ENCODE measurements at places on chromosomes 12 and 14.

DNA sequence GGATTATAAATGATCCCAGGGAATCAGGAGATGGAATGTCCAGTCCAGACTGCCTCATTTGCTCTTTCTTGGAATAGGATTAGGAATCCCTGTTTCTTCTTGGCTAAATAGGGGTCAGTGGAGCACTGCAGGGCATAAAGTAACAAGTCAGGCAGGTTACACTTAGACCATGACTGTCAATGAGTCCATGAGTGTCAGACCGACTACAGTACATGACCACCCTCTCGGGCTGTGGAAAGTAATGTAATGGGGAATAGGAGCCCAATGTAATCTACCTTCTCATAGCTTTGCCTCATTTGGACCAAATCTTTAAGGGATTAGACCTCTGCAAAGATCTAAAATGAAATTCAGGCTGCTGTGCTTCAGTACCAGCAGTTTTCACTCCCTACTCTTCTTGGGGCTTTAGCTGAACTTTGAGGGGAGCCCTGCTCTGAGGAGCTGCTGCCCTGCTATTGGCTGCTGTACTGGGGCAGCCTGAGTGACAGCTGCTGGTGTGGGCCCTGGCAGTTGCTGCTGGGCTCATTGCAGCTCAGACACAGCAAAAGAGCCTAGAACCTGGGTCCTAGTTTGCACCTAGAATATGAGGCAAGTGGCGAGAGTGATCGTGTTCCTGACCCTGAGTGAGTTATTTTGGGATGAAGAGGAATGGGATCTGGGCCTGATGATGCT is 62.2 kb upstream of the OR4E1 start:
- no peak for DNase-seq

DNA sequence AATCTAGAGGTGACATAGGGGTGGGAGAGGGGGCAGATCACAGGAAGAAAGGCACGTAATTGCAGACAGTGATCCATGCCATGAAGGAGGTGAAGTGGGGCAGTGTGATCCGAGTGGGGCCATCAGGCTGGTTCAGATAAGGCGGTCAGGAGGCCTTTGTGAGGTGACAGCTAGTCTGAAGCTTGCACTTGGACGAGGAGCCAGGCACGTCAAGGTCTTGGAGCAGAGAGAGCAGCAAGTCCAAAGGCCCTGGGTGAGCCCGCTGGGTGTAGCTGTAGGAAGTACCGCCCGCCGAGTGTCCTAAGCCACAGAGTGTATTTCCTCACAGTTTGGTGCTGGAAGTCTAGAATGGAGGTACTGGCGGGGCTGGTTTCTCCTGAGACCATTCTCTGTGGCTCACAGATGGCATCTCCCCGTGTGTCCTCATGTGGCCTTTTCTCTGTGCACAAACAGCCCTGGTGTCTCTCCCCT is 23.6 kb downstream of the RHOF start:
- no peak for DNase-seq

GRCh38 chr12:27031531-27031930 is 9.2 kb downstream of the MED21 start:
- no peak for DNase-seq

DNA sequence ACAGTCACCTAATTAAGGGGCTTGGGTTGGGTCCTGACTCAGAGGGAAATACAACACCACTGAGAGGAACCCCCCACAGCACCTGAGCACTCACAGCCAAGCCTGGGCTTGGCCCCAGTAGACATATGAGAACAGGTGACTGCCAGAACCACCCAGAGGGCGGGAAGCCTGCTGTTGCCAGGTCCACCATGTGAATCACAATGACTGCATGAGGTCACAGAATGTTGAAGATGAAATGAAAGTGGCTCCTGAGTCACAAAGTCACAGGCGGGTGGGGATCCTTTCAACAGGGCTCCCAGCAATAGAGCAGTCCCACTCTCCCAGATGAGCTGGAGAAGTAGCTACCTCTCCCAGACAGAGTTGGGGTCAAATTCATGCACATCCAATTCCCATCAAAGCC is at the start of gene LRRC74A:
Gene LRRC74A, plus strand, starts transcription at position 287 of the 400 bp plus-strand sequence. CDS start 290 bp downstream, outside the sequence.
- no peak for DNase-seq

- no peak for DNase-seq
These were observed 322.2 kb downstream of the TMEM121 start for GRCh38 chr14:105848570-105848969.

- DNase-seq, result no peak
These were observed 9.6 kb downstream of the CBX5 start for GRCh38 chr12:54270345-54270744.

GRCh38 chr12:13307143-13307816 is 110.8 kb downstream of the EMP1 start:
- DNase-seq, result no peak

DNA sequence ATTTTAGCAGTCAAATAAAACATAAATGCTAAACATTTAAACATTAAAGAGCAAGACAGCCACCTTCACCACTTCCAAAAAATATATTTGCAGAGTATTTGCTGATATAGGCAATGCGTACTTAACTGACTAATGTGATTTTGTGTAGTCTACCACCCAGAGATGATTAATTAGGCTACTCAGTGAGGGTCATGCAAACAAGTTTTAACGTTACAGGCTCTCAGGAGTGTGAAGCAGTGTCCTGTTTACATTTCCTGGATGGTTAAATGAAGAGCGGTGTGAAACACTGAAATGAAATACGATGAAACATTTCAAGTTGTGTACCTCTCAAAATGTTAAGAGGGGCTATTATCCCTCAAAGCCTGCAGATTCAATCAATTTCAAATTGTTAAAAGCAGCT is 165.8 kb upstream of the LRIG3 start:
- DNase-seq, result no peak

DNA sequence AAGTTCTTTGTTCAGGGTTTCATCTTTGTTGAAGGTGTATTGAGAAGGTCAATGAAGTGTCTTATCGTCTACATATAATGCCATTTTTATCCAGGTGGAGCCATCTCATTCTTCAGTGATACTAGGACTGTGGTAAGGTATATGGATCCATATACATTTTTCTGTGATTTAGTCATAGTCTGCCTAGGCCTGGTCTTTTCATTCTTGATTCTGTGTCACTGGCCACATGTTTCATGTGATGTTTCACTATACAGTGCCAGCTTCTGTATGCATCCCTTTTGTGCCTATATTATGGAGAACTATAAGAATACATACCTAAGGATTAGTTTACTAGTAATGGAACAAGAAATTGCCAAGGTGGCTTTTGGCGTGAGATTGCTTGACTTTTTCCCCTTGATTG is 40.5 kb downstream of the VEZT start:
- no peak for DNase-seq

GRCh38 chr12:52323416-52324152 is 2.4 kb upstream of the KRT83 start:
- no peak for DNase-seq

- no peak for DNase-seq
These were observed 39.2 kb upstream of the AMN1 start for GRCh38 chr12:31768046-31768445.

DNA sequence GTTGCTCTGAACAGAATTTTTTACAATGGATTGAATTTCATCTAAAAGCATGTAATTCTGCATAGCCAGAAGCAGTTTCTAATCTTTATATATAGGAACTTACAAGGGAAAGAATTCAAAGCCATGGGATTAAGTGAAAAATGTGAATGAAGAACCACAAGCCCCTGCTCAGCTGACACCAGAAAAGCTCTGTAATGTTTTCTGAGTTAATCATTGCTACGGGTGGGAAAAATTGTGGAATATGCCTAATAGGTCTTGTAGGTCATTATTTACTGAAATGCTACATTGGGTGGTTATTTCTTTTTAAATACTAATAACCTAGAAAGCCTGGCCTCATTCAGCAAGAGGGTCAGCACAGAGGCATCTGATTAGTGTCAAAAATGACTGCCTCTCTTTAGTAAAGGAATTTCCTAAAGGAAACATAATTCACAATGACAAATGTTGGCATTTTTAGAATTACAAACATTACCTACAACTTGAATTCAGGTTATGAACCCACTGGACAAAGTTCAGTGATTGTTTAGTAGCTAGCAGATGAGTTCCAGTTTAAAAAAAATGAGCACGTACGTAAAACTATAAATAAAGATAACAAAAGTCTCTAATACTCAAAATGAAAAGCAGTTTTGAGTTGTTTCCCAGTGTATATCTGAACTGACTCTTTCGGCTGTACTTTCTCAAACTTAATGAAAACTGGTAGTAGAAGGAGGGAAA is 75.3 kb downstream of the BMP4 start:
- no peak for DNase-seq

DNA sequence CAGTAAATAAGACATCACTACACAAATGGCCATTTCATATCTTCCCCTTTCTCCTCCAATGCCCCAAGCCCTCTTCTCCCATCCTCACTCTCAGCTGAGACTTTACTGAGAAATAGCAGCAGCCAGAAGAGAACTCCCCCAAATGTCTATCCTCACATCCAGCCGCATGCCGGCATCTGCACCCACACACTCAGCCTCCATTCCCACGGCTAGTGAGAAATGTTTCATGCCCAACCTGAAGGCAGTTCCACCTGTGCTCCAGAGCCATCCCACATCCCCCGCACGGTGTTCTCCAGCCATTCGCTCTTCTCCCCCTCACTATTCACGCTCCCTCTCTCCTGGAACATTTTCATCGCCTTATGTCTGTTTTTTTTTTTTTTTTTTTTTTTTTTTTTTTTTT is 208.7 kb upstream of the DIO3 start:
- no peak for DNase-seq

GRCh38 chr12:131854861-131855476 is 26.8 kb downstream of the MMP17 start:
- DNase-seq, result no peak

GRCh38 chr14:90966493-90966892 is 93.9 kb downstream of the RPS6KA5 start:
- DNase-seq, result no peak

- DNase-seq, result no peak
These were observed 19.4 kb upstream of the MBIP start for GRCh38 chr14:36339816-36340215.

DNA sequence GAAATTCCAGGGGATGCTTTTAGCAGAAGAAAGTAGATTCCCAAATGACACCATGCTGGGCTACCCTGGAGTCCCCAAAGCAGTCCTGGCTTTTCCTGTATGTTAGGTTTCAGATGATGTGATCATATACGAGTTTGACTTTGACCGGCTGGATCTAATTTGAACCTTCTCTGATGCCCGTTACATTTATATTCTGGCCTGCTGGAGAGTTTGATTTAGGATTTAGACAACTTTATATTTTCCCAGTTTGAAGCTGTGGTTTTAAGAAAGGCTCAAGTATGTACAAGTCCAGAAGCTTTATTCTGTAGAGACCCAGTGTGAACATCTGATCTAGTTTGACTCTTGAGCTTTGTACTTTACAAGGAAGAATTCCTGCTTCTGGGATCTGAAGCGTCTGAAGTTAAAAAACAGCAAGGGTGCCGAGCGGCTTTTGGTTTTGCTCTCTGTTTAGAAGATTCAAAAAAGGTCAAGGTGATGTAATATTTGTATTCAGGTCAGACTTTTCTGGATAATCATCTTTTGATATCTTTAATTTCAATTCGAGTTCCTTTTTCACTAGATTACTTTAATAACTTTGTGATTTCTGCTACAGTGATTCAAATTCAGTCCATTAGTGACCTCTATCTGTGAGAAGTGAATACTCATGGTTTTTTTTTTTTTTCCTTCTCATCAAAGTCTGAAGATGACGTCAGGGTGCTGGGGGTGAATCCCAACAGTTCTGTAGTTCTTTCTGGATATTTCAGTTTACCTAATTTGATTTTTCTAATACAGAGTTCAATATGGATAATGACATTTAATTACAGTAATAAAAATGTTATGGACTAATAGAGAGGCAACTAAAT is 6.3 kb downstream of the FLRT2 start:
- DNase-seq, result no peak

DNA sequence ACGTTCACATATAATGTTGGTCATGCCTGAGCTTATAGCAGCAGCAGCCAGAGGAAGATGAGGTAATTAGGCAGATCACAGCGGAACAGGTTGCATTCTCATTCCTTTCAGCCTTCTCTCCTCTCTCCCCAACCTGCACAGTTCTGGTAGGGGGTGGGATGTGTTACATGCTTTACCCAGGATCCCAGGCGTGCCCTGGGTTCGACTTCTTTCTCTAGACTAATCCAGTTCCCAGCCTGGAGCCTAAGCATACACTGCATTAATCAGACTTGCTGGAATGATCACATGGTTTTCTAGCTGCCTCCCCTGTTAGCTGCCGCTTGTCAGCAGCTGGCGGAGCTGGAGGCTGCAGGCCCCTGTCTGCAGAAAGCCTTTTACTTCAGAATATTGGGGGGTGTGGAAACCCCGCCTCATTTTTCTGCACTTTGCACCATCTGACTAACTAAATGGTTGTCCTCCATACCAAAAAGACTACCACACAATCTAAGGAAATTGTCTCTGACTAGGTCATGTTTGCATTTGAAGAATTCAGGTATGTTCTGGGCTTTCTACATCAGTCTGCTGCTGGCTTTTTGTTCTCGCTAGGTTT is 46.0 kb upstream of the EVL start:
- no peak for DNase-seq

DNA sequence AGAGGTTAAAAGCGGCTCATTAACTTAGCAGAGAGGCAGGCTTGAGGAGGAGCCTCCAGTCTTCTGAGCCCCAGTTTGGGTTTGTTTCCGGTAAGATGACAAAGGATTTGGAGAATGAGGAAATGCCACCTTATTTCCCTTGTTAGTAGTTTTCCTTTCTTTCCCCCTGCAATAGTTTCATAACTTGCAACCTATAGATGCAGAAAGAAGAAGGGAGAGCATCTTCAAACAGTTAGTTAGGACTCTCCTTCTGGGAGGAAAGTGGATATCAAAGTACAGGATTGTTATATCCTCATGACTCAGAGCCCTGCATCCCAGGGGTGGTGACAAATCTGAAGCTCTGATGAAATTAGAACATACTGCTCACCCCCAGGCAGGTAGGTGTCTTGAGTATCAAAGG is 180.7 kb upstream of the SLC38A2 start:
- no peak for DNase-seq

GRCh38 chr14:58200846-58201245 is 897 bp downstream of the ACTR10 start:
- DNase-seq, result no peak

DNA sequence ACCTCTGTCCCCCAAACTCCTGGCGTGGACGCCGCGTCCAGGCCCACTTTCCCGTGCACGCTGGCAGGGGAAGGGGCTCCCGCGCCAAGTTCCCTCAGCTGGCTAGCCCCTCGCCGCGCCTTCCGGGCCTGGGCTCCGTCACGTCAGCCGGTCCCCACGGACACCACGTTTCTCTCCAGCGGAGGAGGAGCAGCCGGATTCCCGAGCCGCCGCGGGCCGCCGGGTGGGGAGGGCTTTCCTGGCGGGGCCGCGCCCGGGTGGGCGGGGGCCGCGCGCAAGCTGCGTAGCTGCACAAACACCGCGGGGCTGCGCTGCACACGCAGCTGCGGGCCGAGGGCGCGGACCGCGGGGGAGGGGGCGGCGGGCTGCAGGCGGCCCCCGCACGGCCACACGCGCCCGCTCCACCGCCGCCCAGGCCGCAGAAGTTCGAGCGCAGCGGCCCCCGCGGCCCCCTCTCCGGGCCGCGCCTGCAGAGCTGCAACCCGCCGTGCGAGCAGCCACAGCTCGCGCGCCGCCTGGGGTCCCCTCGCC is 45.1 kb upstream of the PNMA1 start:
- DNase-seq, result peak; percentile 41

- no peak for DNase-seq
These were observed 590.2 kb downstream of the VRK1 start for GRCh38 chr14:97387252-97387874.
